ENCODE measurements at places on chromosomes 4 and X.

DNA sequence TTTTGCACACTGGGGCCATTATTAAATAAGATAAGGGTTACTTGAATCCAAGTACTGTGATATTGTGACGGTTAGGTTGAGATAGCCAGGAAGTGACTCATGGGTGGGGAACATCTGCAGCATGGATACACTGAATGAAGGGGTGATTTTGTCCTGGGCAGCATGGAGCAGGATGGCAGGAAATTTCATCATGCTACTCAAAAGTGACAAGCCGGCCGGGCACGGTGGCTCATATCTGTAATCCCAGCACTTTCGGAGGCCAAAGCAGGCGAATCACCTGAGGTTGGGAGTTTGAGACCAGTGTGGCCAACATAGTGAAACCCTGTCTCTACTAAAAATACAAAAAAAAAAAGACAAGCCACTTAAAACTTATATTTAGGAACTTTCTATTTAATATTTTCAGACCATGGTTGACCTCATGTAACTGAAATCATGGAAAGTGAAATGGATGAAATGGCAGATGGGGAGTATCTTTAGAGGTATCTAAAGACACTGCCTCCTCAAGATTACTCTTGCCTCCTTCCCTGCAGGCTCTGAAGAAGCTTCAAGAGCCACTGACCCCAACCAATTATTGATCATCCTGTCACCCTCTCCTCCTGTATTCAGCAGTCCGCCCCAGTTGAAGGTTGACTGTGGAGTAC is 3.9 kb upstream of the TRIM60 start:
- no peak for DNase-seq

GRCh38 chrX:129403974-129404669 is 119.2 kb downstream of the SMARCA1 start:
- no peak for DNase-seq

- no peak for DNase-seq
Measured at GRCh38 chr4:6470502-6471306, 1.7 kb downstream of the PPP2R2C start.

GRCh38 chr4:106414366-106414765 is 45.8 kb upstream of the GIMD1 start:
- no peak for DNase-seq

GRCh38 chr4:138588501-138588900 is 346.4 kb upstream of the SLC7A11 start:
- no peak for DNase-seq

- no peak for DNase-seq
Measured at GRCh38 chr4:26024079-26024478, 110.1 kb downstream of the SMIM20 start.

- DNase-seq = no peak
Measured at GRCh38 chr4:119048446-119048845, 87.2 kb upstream of the MYOZ2 start.

GRCh38 chr4:124631760-124632159 is 80.8 kb downstream of the ANKRD50 start:
- DNase-seq = no peak

DNA sequence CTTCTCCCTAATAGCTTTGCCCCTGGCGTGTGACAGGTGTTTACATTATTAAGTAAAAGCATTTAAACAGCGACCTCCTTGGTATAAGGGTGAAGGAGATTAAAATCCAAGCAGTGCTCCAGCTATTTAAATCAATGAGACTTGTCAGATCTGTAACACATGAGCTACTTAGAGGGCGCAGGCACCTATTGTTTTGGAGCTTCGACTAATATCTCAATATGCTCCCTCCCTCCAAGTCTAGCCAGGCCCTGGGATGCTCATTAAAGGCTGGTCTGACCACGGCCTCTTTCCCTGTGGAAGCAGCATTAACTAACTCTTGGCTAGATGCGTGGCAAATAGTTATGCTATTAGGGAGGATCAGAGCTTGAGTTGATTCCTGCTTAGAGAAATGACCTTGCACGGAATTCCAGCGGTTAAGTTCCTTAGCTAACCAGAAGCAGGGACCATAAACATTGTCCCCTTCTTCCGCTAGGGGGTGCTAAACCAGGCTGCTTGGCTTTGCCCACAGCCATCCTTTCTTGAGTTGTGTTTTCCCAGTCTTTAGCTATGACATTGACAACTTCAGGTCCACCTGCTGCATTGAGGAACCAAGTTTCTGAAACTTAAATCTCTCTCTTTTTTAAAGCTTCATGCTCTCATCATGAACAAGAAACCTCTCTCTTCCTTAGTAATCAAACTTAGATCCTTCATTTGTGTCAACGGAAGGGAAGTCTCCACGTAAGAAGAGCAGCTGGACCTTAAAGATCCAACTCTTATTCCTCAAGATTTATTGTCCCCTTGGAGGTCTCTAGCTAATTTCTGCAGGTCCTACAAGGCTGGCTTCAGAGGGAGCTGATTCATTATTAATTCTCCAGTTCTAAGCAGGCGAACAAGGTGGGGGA is 80.7 kb upstream of the IGFBP7 start:
- no peak for DNase-seq

DNA sequence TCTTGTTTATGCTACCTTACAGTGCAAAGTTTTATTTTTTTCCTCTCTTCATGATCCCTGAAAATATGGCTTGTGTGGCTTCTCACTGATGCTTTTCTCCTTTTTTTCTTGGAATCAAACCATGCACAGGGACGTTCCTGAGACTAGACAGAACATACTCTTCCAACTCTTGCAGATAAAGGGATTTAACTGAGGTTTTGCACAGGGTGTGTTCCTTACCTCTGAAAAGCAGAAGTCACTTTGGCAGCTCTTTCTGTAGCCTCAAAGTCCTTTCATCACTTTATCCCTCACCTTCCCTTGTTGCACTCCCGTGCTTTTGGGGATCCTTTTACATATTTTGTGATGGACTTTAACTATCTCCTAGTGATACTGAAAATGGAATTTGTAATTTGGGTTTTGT is 300.1 kb downstream of the SPRY1 start:
- no peak for DNase-seq

- no peak for DNase-seq
Measured at GRCh38 chr4:6694177-6694901, 661 bp downstream of the S100P start.

GRCh38 chr4:46889410-46889809 is 19.6 kb downstream of the COX7B2 start:
- DNase-seq = no peak

GRCh38 chr4:143773998-143774895 is 73.8 kb upstream of the FREM3 start:
- DNase-seq = no peak

DNA sequence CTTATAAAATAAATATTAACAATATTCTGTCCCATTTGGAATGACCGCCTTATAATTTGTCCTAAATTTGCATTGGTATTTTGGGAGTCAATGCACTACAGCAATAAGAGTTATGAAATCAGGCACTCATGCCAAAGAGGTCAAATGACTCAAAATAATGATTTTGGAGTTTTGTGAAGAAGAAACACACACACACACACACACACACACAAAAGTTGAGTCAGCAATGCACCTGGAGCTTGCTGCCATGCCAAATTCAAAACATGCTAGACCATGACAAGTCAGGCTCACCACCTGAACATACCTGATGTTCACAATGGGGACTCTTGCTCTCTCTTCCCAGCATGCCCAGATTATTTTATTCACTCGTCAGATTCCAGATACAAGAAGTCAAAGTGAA is 56.7 kb downstream of the PROM1 start:
- DNase-seq = no peak

DNA sequence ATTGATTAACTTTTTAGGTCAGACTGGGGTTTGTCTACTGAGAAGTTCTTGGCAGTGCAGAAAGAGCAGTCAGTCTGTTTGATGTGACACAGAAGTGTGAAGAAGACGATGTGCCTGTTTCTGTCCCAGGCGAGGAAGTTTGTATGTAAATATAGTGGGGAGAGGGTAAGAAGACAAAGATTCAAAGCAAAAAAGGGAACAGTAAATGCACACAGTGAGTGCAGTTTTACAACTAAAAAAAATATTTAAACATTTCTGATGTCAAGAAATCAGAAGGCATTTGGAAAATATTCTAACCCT is 264.9 kb downstream of the RAPGEF2 start:
- DNase-seq = no peak

DNA sequence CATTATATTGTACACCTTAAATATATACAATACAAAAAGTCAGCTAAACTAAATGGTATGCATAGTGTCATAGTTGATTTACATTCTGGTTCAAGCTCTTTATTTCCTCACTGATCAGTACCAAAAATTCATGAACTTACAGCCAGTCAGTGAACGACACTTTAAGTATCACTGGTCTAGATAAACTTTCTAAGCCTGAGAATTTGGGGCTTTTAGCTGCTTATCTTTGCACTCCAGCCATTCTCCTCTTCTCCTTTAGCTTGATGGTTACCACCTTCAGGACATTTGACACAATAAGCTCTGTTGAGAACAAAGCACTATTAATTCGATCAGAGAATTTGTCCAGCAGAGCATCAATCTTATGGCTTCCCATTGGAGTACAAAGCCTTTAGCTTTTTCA is 83.0 kb upstream of the ALG13 start:
- no peak for DNase-seq

DNA sequence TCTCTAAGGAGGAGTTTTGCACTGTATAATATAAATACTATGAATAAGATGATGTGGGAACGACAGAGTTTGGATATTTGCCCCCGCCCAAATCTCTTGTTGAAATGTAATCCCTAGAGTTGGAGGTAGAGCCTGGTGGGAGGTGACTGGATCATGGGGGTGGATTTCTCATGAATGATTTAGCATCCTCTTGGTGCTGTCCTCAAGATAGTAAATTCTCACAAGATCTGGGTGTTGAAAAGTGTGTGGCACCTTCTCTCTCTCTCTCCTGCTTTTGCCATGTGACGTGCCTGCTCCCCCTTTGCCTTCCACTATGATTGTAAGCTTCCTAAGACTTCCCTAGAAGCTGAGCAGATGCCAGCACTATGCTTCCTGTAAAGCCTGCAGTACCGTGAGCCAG is 241.6 kb upstream of the ETNPPL start:
- no peak for DNase-seq

GRCh38 chrX:125947501-125947900 is 218.6 kb downstream of the DCAF12L2 start:
- DNase-seq = no peak

DNA sequence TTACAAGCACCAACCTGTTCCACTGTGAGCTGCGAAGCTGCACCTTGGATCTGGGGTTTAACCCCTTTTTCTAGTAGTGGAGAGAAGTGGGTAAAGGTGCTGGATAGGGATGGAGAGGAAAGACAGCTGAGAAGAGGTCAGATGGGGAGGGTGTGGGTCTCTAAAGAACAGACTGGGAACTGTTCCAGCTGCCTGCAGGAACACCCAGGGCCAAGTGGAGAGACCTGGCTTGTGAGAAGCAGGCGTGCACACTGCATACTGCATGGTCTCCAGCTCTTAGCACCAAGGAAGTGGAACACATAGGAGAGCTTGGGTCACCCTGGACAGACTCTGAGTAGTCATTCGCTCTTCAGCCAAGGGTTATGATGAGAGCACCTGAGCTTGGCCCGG is 16.1 kb downstream of the BCOR start:
- DNase-seq = no peak

- no peak for DNase-seq
Measured at GRCh38 chr4:32172761-32173160, 1452.6 kb downstream of the PCDH7 start.

- no peak for DNase-seq
Measured at GRCh38 chrX:106626789-106627188, 15.0 kb downstream of the RADX start.

DNA sequence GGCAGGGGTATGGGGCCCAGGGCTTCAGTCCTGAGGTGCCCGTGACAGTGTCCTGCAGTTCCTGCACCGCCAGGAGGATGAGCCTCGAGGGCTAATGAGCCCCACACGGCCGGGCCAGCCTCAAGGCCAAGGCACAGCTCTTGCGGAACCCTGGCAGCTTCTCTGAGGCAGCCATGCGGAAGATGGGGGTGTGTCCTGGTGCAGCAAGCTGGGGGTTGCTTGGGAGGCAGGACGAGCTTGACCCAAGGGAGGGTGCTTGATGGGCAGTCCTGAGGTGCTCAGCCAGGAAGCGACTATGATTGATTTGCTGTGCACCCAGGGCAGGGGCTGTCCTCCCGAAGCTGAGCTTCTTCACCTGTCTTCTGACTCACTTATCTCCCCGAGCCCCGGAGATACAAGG is 9.1 kb upstream of the FGFR3 start:
- DNase-seq = no peak

- DNase-seq = no peak
Measured at GRCh38 chrX:107301253-107301652, 94.8 kb downstream of the DNAAF6 start.

- DNase-seq = no peak
Measured at GRCh38 chrX:24426921-24427746, 38.0 kb upstream of the PDK3 start.

GRCh38 chr4:76036855-76037254 is 985 bp upstream of the CXCL11 start:
- DNase-seq = no peak

DNA sequence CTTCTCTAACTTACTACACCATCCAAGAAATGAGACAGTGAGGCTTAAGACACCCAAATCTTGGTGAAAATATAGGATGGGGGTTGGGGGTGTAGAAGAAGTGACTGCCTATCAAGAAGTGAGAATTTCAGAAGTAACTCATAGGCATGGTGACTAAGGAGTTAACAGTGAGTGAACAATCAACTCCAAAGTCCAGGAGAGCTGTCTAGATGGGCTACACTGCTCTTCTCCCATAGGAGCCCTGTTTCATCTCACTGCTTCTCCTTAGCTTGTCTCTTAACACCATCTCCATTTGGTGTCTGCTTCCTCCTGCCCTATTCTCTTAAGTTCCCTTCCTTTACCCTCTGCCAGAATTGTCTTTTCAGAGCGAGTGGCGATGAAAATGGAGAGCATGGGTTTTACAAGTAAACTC is 22.7 kb downstream of the FABP2 start:
- no peak for DNase-seq

DNA sequence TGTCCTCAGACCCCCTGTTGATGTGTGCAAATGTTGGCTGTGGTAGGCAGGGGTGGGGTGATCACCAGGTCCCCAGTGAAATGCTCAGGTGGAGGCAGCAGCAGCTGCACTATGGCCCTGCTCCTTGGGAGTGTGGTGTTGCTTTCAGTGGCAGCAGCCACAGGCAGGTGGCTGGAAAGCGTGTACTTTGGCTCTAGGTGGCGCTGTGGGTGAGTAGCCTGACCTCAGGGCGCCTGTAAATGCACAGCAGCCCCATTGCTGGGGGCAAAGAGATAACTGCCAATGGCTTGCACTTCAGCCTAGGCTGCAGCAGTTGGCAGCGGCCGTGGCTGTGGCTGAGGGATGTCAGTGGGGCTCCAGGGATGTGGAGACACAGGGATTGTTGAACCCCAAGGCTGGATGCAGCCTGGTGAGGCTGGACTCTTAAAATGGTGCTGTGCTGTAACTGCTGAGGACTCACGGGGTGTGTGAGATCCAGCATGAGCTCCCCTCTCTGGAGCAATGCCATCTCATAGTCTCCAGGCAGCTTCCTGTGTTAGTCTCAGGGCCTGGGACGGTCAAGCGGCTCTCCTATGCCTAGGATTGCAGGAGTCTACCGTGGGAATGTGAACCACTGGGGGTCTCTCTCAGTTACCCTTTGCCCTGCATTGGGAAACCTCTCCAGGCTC is 421.7 kb upstream of the HTR2C start:
- DNase-seq = no peak
